ENCODE measurements at places on chromosomes 2 and 18. TPM values are rescaled to one million over a fixed set of nuclear protein-coding genes. Genes with fewer than 3 reads are reported as not detected.

DNA sequence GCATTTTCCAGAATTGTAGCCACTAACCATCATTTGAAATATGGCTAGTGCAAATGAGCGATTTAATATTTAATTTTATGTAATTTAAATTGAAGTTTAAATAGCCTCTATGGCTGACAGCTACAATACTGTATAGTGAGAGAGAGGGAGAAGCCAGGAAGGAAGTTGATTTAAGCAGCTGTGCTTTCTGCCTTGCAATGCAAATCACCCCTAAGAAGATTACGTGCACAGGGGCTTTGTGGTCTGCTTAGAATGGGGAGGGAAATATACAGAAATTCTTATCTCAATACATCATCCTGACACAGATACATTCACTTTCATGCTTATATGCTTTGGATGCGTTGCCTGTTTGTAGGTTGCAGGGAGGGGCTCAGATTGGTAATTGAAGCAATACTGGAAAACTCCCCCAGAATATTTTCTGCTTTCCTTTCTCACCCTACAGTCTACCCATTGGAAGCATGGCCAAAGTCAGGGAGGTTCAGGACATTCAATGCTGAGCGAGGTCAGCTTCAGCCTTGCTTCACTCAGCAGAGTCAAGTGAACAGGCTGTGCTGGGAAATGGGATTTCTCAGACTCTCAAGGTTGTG is 674.0 kb downstream of the CNTNAP5 start:
- DNase-seq, result no peak

GRCh38 chr2:119788752-119789151 is 29.0 kb downstream of the PTPN4 start:
- DNase-seq, result no peak

Gene TRIB2
- 3.7 TPM for total RNA-seq

Gene ATF2
- 48.0 TPM for total RNA-seq

DNA sequence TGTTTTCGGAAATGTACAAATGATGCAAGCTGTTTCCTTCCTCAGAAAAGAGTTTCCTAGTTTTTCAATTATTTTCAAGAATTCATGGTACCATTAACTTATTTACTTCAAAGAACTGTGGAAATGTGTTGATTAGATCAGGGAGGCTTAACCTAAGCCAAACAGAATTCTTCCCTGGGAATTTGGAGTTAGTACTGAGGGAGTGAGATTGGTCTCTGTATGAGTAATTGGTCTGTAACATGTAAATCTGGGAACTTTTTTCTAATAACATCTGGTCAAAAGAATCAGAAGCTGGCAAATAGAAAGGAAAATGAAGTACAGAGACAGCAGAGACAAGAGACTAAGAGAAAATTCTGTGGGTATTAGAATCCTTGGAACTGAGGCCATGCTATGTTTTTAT is 145.8 kb downstream of the BABAM2 start:
- DNase-seq, result no peak

Gene CHRNG
- total RNA-seq, result not detected

DNA sequence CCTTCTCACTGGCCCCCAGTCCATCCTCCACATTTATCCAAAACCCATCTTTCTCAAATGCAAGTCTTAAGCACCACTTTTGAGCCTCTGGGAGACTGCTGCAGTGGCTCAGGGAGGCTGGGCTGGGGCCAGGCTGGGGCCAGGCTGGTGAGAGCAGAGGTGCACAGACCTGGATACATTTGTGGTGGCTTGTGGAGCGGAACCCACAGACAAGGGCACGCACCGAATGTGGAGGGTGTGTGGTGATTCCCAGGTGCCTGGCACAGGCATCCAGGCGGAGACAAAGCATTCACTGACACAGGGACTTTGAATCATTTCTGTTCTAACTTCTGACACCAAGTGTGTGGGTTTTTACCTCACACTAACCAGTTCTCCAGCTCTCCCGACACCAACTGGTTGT is 42.2 kb upstream of the MGAT4A start:
- DNase-seq, result no peak

DNA sequence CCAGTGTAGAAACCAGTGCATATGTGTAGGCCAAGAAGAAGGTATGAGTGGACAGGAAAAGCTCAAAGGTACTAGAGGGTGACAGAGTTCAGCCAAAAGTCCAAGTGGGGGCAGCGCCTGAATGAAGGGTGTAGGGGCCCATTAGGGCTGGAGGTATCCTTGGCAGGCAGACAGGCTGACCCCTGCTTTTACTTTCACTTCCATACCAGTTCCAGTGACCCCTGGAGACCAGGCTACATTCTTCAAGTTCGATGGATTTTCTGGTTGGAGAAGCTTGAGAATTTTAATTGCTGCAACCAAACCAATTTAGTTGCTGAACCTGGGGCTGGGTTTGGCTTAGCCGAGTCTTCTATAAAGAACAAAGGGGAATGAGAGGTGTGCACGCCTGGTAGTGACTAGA is 42.3 kb upstream of the MRPL33 start:
- no peak for DNase-seq

- no peak for DNase-seq
These were observed 420.9 kb upstream of the POU3F3 start for GRCh38 chr2:104432991-104433390.

DNA sequence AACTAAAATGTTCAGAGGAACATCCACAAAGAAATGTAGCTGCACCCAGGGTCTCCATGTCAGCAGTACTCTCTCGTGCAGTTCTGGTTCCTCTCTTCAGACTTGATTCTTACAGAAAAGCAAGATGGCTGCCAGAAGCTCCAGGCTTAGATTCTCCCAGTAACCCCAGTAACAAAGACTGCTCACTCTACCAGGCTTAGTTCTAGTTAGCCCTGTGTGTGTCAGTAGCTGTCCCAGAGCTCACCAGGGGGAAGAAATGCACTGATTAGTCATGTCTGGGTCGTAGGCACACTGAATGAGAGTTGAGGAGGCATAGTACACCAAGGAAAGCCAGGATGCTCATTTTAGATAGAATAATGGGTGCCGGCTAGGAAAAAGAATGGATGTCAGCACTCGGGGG is 395.0 kb upstream of the NRP2 start:
- no peak for DNase-seq

DNA sequence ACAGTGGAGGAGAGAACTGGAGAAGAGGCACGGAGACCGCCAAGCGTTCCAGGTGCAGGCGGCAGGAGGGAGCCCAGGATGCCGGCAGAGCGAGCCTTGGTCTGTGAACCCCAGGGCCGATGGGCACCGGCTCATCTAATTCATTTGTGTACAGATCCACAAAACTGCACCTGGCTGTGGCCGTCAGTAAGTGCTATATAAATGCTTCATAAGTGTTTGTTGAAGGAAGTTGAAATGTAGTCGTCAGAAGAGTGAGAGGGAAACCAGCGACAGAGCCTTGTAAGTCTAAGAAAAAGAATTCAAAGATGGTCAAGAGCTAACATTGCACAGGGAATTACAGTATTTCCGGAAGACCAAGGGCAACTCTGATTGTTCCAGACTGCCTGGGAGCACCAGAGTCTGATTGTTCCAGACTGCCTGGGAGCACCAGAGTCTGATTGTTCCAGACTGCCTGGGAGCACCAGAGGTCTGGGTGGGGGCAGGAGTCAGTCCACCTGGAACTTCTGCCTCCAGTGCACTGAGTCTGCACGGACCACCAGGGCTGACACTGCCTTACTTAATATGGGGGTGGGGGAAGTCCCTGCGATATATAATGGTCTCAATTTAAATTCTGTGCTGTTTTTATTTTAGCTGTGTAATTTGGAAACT is 112.3 kb downstream of the BCL2 start:
- DNase-seq, result peak; percentile 50
